ENCODE measurements at places on chromosomes 6 and 20. TPM values are rescaled to one million over a fixed set of nuclear protein-coding genes. Genes with fewer than 3 reads are reported as not detected.

Gene AHI1
- total RNA-seq: 36.1 TPM

Gene TAAR8
- not detected for total RNA-seq

Gene CLDN20
- total RNA-seq: not detected

Gene MUCL3
- not detected for total RNA-seq

Gene MDFI
- total RNA-seq: 8.4 TPM

Gene SLC2A10
- 5.4 TPM for total RNA-seq

Gene KCNK17
- total RNA-seq: not detected

Gene BMP5
- total RNA-seq: 2.7 TPM

Gene KCNK15
- not detected for total RNA-seq

Gene TULP4
- 769 TPM for total RNA-seq

Gene SCUBE3
- 1.7 TPM for total RNA-seq

Gene EEF1A2
- 209 TPM for total RNA-seq
